ENCODE measurements at places on chromosomes 6 and 20.
A peak's percentile ranks its signal among the peaks of the same experiment; 100 is the strongest.

- DNase-seq = no peak
Measured at GRCh38 chr6:90256698-90257485, 39.8 kb downstream of the BACH2 start.

DNA sequence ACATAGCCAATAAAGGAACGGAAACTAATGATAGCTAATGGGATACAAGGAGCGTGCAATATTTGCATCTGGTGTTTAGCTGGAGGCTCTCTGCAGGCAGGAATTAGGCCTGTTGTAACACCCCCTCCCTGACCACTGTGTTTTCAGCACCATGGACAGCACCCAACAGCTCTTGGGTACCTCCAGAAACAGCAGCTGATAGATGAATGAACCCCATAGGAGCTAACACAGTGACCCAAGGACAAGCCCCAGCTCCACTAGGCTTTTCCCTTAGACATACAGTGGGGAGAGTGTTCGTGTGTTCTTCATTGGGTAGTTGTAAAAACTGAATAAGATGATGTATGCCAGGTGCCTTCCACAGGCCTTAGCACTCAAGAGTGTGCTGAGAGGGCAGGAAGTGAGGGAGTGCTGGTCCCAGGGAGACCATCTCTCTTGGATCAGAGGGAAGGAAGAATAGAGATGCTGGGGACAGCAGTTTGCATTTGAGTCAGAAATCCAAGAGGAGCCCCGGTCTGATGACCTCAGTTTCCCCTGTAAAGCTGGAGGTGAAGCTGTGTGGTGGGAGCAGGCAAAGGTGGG, 161.3 kb downstream of the PHACTR3 start:
- no peak for DNase-seq

- DNase-seq = no peak
Measured at GRCh38 chr6:135093578-135093977, 39.0 kb upstream of the HBS1L start.

- DNase-seq = no peak
Measured at GRCh38 chr20:61047515-61047914, 204.5 kb upstream of the CDH4 start.

- no peak for DNase-seq
Measured at GRCh38 chr20:57131601-57132391, 134.6 kb downstream of the BMP7 start.

DNA sequence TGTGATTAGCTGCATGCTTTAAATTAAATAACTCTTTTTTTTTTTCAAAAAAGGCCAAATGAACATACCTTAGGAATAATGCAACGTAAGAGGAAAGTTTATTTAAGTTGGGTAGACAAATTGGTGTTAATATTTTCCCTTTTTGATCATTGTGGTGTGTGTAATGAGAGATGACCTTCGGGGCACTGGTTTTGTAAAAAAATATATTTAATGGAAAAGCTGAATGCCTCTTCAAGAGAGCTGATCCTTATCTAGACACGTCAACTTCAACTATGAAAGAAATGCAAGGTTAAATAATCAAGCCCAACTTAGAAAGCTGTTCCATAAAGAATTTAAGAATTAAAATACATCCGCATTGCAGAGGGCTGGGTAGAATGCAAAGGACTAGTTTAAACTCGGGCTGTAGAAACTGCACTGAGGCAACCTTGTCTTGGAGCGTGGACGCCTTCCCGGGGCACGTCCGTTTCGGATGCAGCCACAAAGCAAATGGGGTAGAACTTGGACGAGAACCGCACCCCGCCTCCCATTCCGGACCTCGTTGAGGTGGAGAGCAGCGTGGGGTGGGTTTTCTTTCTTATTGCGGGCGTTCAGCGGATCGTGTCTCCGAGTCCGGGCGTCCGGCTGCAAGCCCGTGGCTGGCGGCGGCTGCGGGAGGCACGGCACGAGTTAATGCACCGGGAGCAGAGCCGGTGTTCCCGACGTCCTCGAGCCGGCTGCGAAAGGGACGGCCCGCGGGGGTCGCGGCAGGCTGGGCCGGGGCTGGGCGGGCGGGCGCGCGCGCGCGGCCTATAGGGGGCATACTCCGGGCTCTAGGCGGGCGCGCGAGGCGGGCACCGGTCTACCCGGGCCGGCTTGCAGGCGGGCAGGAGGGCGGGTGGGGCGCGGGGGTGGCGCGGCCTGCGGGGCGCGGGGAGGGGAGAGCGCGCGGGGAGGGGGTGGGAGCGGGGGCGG, 1.9 kb downstream of the JARID2 start:
- DNase-seq = peak; percentile 37

DNA sequence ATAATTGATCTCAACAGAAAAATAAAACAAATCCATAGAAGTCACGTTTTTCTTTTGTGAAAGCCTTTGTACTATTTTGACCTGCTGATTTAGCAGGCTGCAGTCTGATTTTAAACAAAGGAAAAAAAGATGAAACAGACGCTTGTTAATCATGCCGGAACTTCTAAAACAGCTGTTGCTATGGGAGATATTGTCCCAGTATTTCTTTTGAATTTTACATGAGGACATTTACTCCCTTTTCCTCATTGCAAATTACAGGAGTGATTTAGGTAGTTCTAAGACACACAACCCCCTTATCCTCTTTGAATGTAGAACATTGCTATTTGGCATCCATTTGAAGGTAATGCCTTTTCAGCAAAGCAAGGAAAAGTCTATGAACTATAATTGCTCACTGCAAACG, 416.1 kb downstream of the BCKDHB start:
- no peak for DNase-seq

DNA sequence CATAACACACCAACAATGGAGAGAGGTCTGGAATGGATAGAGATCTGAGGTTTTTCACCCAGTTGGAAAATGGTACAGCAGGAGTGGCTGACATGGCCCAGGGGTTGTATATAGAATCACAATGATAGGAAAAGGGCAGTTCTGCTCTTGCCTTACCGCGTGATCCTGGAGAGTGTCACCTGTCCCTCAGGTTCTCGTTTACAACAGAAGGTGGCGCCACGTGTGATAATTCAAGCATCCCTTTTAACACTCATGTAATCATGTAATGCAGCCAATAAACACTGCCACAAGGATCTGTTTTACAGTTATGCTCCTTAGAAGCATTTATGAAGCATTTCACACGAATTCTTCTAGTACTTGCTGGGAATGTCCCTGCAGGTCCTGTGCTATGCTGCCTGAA, 12.9 kb upstream of the WFDC2 start:
- DNase-seq = no peak

- DNase-seq = no peak
Measured at GRCh38 chr6:14063756-14064155, 53.8 kb upstream of the CD83 start.

DNA sequence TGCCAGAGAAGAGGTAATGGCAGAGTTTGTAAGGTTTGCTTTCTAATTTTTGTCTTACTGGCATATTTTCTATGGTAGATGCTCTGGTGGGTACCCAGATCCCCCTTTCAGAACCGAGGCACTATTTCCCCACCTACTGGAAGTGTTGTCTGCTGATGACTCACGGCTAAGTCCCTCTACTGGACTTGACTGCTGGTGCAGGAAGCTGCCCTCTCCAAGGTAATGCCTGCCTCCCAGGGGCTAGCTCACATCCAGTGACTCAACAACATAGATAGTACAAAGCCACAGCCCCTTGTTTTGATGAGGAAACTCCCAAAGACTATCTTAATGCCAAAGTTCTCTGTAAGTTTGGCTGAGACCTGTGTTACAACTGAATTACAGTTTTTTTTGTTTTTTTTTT, 285.4 kb upstream of the FLRT3 start:
- no peak for DNase-seq

DNA sequence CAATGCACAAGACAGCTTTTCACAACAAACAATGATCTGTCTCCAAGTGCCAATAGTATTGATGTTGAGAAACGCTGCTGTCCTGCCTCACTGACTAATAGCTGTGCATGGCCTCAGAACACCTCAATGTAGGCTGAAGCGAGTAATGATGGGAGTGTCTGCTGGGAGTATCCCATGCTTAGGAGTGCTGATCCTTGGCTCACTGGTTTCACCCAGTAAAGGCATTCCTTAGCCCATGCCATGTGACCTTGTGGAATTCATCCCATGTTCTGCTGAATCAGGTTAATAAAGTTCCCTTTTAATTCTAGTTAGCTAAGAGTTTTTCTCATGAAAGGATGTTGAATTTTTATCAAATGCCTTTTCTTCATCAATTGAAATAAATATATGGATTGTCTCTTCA, 3.8 kb upstream of the WFDC12 start:
- no peak for DNase-seq

DNA sequence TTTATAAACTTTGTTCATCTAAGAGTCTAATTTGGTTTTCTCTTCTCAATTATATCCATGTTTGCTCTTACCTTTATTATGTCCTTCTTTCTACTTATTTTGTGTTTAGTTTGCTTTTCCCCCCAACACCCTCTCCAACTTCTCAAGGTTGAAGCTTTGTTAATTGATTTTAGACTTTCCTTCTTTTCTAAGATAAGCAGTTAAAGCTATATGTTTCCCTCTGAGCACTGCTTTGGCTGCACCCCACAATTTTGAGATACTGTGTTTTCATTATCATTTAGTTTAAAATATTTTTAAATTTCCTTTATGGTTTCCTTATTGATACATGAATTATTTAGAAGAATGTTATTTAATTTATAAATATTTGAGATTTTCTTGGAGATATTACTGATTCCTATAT, 13.9 kb upstream of the BEND6 start:
- DNase-seq = no peak

DNA sequence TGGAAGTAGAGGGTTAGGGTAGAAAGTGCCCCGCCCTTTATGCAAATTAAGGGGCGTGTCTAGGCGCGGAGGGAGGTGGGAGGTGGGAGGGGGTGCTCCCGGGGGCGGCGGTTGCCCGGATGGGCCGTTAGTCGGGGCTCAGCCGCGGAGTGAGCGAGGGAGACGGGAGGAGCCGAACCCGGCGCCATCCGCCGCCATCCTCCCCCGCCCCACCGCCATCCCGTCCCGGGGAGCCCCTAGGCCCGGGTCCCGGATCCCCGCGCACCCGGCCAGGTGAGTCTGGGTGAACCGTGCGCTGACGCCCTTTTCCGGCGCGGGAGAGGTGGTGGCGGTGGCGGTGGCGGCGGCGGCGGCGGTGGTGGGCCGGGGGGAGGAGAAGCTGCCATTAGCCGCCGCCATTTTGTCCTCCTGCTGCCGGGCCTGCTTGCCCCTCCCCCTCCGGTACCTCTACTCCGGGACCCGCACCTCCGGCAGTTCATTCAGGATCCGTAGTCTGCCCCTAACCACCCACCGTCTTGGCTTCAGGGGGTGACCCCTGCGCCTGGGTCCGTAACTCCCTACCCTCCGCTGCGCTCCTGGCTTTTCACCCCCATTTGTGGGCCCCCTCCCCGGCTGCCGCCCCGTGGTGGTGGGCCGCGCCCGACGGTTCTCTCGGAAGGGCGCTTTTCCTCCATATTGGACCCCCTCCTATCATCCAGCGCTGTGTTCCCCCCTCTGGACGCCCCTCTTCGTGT, at the start of gene PRRC2A:
Gene PRRC2A, plus strand, starts transcription at position 130 of the 734 bp plus-strand sequence. CDS start 2,075 bp downstream, outside the sequence.
- DNase-seq = peak; percentile 90

GRCh38 chr6:139423971-139424667, 49.7 kb upstream of the CITED2 start:
- DNase-seq = no peak

DNA sequence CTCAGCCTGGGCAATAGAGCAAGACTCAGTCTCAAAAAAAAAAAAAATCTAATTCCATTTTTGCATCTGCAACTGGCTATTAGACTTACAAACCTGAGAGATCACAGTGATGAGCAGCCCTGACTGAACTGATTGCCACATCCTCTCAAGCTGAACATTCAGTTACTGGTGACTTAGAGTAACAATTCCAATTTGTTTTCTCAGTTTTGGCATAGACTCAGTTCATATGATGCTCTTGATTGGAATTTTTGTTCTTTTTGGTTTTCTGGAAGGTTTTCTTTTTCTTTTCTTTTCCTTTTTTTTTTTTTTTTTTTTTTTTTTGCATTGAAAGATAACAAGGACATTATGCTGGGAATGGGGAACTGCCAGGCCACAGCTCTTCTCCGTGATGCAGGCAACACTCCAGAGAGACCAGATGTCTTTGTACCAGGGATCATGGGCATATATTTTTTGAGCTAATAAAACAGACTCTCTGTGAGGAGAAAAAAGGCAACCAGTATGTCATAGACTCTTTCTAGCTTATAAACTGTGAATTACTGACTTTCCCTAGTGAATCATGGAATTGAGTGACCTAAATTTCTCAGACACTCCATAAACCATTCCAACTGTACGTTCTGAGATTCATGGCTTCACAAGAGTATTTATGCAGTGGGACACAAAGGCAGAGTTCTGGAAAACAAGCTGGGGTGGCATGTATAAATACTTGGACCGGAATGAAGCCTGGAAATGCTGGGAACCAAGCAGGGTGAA, 86.0 kb upstream of the SLC2A12 start:
- no peak for DNase-seq
